GM04504 (cell line): ENCODE measurements at places on chromosomes 3 and 15.
A peak's percentile ranks its signal among the peaks of the same experiment; 100 is the strongest.

- no peak for DNase-seq
These were observed 104.2 kb upstream of the CLSTN2 start for GRCh38 chr3:139830817-139831216.

- peak; percentile 55 for DNase-seq
These were observed 56.0 kb downstream of the CLEC3B start for GRCh38 chr3:45082142-45082538.

DNA sequence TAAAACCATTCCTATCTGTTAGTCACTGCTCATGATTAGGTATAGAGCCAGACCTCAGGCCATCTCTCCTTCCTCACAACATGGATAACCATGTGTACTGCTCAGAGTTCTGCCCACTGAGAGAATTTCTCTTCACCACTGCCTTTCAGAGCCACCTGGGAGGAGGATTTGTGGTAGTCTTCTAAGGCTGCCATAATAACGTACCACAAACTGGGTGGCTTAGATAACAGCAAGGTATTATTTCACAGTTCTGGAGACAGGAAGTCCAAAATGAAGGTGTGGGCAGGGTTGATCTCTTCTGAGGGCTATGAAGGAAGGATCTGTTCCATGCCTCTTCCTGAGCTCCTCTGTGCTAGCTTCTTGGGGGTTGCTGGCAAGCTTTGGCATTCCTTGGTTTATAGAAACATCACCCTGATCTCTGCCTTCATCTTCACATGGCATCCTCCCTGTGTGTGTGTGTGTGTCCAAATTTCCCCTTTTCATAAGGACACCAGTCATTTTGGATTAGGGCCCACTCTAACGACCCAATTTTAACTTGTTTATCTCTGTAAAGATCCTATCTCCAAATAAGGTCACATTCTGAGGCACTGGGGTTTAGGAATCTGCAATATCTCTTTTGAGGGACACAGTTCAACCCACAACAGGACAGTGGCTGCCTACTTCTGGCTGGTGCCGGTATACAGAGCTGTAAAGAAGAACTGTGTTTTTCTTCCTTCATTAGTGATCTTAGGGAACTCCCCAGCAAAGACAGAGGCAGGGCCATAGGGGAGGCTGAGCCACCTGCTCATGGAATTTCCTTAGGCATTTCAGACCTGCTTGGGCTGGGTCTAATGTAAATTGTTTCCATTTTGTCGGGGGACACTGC, 42.1 kb upstream of the NOX5 start:
- DNase-seq = no peak

DNA sequence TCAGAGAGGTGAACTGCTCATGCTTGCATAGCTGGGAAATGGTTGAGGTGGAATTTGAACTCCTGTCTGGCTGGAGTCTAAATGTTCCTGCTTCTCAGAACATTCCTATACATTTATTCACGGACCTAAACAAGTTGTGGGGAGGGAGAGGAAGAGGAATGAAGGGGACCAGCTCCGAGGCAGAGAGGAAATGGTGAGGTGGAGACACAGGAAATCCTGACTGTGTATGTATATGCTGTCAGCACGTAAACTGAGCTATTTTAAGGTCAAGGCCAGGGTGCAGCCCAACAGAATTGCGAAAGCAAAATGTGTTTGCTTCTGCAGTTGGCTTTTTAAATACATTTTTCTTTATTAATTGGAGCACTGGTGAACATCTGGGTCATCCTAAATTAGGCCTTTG, 74.1 kb upstream of the POMGNT2 start:
- DNase-seq = no peak

DNA sequence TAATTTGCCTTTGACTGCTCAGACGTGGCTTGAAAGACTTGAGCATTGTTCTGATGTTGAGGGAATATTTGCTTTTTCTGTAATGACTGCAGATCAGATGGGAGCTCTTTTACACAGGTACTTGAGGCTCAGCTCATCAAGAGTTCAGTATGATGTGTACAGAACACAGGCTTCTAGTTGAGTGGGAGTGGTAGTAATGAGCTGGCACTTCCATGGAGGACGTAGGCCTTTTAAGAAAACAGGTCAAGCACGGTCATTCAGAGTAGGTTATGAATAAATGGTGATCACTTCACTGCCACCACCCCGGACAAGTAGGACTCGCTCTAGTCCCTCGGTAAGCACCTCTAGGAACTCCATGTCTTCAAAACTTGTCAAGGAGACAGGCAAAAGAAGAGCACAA, 8.8 kb downstream of the EMC4 start:
- no peak for DNase-seq

DNA sequence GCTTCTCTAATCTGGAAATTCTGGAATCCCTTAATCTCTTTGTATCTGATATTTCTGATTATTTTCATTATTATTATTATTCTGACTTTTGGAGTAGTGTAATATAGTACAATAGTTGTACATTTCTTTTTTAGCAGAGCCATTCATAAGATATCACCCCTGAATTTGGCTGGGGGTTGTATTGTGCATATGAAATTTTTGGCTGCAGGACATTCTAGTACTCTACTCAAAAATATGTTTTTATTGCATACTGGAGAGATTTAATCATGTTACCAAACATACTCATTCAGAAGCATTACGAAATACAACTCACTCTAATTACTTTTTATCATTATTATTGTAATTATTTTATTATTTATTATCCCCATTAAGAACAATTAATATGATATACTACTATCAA, 589.7 kb upstream of the KCNMB2 start:
- DNase-seq = no peak
